Right ventricle myocardium inferior (tissue), 1 donor: ENCODE measurements at places on chromosomes 7 and 10. TPM values are rescaled to one million over a fixed set of nuclear protein-coding genes. Genes with fewer than 3 reads are reported as not detected.

MKI67 gene
- total RNA-seq, result 2.1 TPM

CASTOR2 gene
- 31.3 TPM for total RNA-seq

ELAPOR2 gene
- 6.4 TPM for total RNA-seq

GOT1 gene
- total RNA-seq, result 507 TPM

CHAT gene
- not detected for total RNA-seq

HOXA11 gene
- not detected for total RNA-seq

ABCA13 gene
- not detected for total RNA-seq

OR13A1 gene
- total RNA-seq, result not detected

CFTR gene
- 0.87 TPM for total RNA-seq

PIP gene
- total RNA-seq, result not detected

NYAP1 gene
- 0.54 TPM for total RNA-seq

TRIM50 gene
- total RNA-seq, result 0.32 TPM

NT5C2 gene
- 52.3 TPM for total RNA-seq

CPN1 gene
- not detected for total RNA-seq

MDH2 gene
- 688 TPM for total RNA-seq

AKR1B15 gene
- not detected for total RNA-seq

TRIL gene
- total RNA-seq, result 2.3 TPM

IFIT1B gene
- not detected for total RNA-seq

MALSU1 gene
- total RNA-seq, result 119 TPM

ZNF467 gene
- 7.0 TPM for total RNA-seq

VDAC2 gene
- 470 TPM for total RNA-seq

CCDC172 gene
- not detected for total RNA-seq

ANKRD1 gene
- total RNA-seq, result 2,249 TPM

FRAT1 gene
- total RNA-seq, result 5.4 TPM

PLAC9 gene
- 45.2 TPM for total RNA-seq

GPR26 gene
- total RNA-seq, result not detected
